Muscle of arm (tissue), 14 donors: ENCODE measurements at places on chromosomes 6 and 20. TPM values are rescaled to one million over a fixed set of nuclear protein-coding genes. Genes with fewer than 3 reads are reported as not detected.

C20orf202 gene
- 0.55 TPM for polyA plus RNA-seq

PPIL6 gene
- 5.7 TPM for polyA plus RNA-seq

FNDC11 gene
- 0.24 TPM for polyA plus RNA-seq

MEI4 gene
- polyA plus RNA-seq = 0.03 TPM

SEL1L2 gene
- polyA plus RNA-seq = not detected

CGAS gene
- polyA plus RNA-seq = 4.6 TPM

OLIG3 gene
- polyA plus RNA-seq = not detected

SAMD10 gene
- polyA plus RNA-seq = 4.9 TPM

PRKN gene
- polyA plus RNA-seq = 2.7 TPM

AKAP12 gene
- 173 TPM for polyA plus RNA-seq

ENPP4 gene
- 49.9 TPM for polyA plus RNA-seq

RIPOR3 gene
- 7.9 TPM for polyA plus RNA-seq

SLC22A2 gene
- polyA plus RNA-seq = 0.23 TPM

AVP gene
- polyA plus RNA-seq = not detected

FHL5 gene
- 2.4 TPM for polyA plus RNA-seq

KCNK16 gene
- polyA plus RNA-seq = not detected

IRF4 gene
- polyA plus RNA-seq = 0.60 TPM

SPTLC3 gene
- polyA plus RNA-seq = 3.6 TPM

PLA2G7 gene
- 0.84 TPM for polyA plus RNA-seq

TFEB gene
- polyA plus RNA-seq = 8.2 TPM

ATXN1 gene
- polyA plus RNA-seq = 17.5 TPM

IL20RA gene
- 31.0 TPM for polyA plus RNA-seq

FAM217A gene
- 0.63 TPM for polyA plus RNA-seq
